ENCODE measurements at places on chromosomes 6 and 20.

DNA sequence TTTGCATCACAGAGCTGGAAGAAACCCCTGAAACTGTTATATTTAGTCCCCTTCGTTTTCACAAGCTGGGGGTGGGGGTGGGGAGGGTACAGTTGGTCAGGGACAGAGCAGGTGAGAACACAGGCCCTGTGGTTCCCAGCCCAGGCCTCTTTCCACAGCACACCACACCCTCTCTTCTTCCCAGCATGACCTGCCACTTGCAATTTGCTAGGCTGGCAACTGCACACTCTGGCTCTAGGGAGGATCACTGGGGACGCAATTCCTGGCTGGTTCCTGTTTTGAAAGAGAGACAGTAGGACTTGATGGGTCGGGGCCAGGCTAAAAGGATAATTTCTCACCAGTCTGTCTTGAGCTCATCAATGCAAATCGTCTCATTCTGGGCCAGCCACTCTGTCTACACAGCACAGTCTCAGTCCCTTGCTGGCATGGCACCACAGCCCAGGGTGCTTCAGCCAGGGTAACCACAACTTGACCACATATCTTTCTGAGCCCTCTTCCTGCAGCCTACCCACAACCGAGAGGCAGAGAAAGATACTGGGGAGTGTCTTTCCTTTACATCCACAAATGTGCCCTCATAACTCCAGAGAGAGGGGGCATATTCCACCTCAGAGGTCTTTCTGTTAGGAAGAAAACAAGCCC, 41.7 kb upstream of the EMILIN3 start:
- no peak for DNase-seq

DNA sequence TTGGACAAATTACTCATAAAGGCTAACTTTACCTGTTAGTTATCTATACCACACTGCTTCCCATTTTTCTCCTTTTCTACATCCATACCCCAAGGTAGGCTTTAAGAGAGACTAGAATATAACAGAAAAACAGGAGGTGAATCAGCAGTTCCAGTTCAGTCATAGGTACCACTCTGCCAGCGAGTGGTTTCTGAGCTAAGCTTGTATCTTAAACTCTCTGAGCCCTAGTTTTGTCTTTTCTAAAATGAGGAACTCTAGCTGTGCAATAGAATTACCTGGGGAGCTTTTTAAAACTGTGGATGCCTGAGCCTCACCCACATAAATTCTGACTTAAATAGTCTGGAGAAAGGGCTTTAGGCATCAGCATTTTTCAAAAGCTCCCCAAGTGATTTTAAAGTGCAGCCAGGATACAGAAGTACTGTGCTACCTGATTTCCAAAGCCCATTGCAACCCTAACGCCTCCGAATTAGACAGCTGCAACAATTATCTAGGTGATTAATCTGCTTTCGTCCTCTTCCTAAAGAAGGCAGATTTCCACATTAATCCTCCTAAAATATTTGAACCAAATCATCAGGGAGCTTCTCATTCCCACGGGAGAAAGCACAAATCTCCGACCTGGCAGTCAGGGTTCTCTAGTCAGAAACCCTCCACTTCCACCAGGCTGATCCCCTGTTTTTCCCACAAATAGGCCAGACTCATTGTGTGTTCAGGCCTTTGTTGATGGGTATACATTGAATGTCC, 37.4 kb upstream of the RPL7L1 start:
- DNase-seq = no peak

- DNase-seq = no peak
Measured at GRCh38 chr6:16481697-16482399, 243.5 kb downstream of the GMPR start.

DNA sequence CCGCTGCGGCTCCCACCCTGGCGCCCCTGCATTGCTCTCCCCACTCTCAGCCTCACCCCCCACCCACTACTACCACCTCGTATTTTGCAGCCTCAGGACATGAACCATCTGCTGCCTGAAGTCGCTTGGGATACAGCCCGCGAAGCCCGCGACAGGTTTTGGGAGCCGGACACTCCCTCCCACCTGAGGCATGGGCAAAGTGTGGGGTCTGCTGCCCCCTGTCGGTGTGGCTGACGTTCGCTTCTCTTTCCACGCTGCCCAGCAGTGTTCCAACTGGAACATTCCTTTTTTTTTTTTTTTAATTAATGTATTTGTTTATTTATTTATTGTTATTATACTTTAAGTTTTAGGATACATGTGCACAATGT, 15.3 kb upstream of the LPA start:
- DNase-seq = no peak

GRCh38 chr6:39867592-39867991, 66.7 kb downstream of the MOCS1 start:
- DNase-seq = no peak

GRCh38 chr6:118860880-118861279, 33.1 kb upstream of the ASF1A start:
- no peak for DNase-seq

- no peak for DNase-seq
Measured at GRCh38 chr6:135382182-135382628, 115.3 kb downstream of the AHI1 start.

GRCh38 chr20:12837646-12838045, 171.1 kb upstream of the SPTLC3 start:
- DNase-seq = no peak

GRCh38 chr6:82006027-82006738, 241.4 kb downstream of the IBTK start:
- peak; percentile 51 for DNase-seq

DNA sequence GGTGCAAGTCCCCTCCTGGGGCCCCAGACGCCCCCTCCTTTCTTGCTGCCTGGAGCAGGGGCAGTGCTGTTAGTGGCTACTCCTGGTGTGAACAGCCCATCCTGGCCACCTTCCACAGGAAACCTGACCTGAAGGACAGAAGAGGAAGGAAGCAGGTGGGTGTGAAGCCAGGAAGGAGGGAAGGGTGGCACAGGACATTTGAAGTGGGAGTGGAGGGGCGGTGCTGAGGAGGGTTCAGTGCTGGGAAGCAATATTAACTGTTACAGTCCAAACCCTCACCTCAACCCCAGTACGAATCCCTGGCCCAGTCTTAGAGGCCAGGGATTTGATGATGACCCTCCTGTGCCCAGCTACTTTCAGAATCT, 766 bp downstream of the PRICKLE4 start:
- DNase-seq = peak; percentile 47

GRCh38 chr20:33068251-33068939, 11.0 kb upstream of the BPIFB4 start:
- DNase-seq = no peak

- DNase-seq = peak; percentile 59
Measured at GRCh38 chr6:44309092-44309491, 4.1 kb downstream of the AARS2 start.

GRCh38 chr6:136846046-136846445, 23.7 kb downstream of the PEX7 start:
- peak; percentile 63 for DNase-seq

DNA sequence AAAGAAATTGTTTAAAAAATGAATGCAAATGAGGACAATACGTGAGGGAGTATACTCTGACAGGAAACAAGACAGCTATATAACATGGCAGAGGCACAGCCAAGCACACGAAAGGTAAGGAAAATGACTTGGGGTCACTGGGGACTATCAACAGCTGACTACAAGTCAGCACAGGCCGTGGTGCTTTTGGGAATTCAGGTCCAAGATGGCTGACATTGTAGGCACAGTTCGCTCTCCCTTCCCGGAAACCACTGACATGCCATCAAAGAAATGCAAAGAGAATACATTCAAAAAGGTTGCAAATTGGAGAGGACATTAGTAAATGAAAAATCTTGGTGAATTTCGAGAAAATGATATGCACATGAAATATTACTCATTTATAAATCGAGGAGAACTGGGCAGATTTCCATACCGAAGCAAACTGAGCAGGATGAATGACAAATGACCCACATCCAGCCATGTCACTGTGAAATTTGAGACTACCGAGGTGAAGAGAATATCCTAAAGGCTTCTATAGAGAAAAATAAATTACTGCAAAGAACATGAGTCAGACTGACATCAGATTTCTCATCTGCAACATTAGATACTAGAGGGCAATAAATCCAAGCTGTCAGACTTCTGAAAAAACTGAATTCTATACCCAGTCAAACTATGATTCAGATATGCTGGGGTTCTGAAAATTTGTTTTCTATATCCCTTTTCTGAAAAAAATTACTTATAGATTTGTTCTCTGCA, 391.1 kb downstream of the BTBD9 start:
- peak; percentile 76 for DNase-seq

DNA sequence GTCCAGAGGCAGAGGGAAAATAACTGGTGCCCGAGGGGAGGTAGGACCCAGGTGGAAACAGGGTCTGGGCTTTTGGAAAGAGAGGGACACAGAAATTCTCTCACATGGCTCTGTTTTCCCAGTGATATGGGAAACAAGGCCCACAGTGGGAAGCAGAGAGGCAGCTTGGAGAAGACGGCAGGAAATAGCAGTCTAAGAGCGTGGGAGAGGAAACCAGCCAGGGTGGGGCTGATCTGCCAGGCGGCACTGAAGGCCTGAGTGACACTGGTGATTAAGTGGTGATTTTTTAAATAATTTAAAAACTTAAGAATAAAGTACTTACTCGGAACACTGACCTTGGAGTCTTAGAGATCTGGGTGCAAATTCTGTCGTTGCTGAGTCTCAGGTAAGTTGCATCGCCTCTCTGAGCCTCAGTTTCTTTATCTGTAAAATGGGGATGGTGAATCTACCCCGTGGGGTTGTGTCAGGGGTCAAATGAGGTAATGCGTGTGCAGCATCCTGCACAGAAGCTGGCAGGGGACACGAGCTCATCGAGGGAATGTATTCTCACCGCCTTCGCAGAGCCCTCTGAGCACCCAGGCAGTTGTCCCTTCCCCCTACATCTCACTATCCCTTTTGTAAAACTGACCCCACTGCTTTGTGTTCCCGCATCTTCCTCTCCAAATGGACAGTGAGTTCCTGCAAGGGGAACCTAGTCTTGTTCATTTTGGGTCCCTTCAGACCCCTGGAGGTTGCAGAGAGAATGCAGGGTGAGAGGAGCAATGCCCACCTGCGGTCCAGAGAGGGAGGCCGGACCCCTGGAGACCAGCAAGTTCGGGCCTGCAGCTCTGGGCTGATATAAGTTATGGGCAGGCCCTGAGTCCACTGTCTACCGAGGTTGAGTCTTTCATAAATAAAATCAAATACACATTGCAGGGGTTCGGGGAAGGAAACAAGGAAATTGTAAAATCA, 228.6 kb upstream of the PMEPA1 start:
- no peak for DNase-seq

DNA sequence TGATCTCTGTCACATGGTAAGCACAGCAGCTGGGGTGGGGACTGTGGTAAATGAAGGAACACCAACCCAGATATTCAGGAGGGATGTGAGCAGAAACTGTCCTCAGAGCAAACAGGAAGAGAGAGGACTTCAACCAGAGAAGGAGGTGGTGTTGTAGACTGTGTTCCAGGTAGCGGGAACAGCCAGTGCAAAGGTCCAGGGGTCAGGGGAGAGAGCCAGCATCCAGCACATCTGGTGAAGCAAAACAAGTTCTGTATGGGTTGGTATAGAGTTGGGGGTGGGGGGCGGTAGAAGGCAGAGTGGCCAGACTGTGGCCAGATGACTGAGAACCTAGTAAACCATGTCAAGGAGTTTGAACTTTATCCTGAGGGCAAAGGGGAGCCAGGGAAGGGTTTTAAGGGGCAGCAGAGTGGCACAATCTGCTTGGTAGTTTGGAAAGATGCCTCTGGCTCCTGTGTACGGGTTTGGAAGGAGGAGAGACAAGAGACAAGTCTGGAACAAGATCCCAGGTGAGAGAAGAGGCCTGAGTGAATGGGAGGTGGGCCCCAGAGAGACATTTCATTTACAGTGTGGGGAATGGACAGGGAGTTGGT, 27.8 kb upstream of the TTPAL start:
- DNase-seq = no peak

- DNase-seq = no peak
Measured at GRCh38 chr20:1918491-1919165, 23.4 kb downstream of the SIRPA start.

DNA sequence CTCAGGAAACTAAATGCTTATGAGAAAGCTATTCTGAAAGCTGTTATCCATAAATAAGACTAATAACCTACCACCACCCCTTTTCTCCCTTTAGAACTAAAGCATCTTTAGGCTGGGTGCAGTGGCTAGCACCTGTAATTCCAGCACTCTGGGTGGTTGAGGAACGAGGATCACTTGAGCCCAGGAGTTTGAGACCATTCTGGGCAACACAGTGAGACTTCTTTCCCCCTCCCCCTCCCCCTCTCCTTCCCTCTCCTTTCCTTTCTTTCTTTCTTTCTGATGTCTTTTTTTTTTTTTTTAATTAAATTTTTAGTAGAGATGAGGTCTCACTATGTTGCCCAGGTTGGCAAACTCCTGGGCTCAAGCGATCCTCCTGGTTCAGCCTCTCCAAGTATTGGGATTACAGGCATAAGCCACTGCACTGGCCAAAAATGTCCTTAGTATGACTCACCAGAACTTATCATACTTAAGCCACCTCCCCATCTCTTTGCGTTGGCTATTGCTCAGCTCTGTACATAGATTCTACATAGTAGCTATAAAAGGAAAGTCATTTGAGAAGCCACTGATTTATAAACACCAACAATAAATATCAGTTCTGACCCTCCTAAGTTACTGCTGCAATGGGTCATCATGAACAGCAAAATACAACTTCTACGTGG, 54.8 kb upstream of the SPDEF start:
- peak; percentile 78 for DNase-seq

DNA sequence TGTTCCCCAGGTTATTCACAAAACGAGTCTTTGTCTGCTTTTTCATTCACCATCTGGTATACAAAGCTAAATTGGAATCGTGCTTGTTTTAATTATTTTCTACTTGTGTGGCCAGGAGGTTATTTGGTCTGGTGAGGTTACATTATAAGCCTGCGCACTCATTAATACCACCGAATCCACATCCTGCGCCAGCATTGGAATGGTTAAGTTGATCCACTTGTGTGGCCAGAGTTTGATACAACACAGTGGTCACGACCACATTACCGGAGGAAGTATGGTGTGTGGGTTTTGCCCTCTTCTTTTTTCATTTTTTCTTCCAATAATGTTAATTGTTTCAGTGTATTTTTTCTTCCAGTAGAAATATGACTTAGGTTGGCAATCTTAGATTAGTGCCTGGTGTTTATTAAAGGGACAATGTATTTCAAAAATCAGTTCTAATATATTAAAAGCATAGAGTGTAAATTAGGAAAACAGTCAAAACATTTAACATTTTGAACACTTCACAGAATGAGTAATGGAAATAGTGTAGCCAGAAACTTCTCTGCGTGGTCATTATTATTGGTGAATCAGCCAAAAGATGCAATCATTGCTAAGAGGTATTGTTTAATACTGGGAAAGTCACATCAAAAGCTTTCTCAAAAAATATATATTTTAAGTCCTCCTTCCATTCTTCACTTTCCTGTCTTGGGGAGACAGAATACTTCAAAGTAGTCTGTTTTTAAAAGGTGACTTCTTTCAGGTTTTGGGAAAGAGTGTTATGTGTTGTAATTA, 84.5 kb downstream of the JARID2 start:
- no peak for DNase-seq
